Cerebellar nuclear complex (tissue), 1 donor: ENCODE measurements at places on chromosomes 7 and 10.

- DNase-seq = no peak
Measured at GRCh38 chr7:3020416-3020815, 23.3 kb downstream of the CARD11 start.

DNA sequence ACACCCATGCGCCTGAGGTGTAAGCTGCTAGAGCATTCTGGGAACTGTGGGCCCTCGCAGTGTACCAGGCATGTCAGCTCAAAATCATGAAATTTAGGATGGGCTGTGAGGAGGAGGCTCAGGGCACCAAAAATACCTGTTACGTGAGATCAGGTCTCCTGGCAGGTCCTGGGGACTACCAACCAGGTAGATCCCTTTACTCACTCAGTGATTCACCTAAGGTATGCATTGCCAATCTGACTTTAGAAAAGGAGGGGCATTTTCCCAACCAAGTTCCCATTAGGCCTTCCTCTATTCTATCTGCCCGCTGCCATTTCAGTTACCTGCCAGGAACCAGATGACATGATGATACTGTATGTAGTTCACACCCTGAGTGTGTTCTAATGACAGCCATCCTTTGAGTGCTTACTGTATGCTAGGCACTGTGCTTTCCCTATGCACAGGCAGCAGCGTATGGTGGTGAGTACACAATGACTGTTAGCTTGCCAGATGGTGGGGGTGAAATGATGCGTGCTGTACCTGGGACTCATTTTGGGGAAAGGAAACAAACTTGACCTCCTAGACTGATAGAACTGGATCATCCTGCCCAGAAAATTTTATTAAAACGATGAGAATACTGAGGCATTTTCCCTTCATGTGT lies 62.0 kb downstream of the CFAP58 start:
- no peak for DNase-seq

DNA sequence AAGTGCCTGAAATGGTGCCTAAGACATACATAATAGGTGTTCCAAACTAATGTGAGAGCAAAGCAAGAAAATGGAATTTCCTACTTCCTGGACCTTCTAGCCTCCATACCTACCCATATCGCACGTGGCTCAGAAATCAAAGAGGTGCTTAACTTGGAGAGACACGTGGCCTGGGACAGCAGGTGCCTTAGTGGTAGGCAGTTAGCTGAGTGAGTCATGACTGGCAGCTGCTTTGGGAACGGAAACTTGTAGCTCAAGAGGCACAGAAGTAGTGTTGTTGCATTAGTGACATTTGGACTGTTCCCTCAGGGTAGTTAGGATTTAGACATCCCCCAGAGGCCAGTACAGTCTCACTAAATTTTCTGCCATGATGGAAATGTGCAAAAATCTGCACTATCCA lies 12.0 kb upstream of the BMPER start:
- DNase-seq = no peak

DNA sequence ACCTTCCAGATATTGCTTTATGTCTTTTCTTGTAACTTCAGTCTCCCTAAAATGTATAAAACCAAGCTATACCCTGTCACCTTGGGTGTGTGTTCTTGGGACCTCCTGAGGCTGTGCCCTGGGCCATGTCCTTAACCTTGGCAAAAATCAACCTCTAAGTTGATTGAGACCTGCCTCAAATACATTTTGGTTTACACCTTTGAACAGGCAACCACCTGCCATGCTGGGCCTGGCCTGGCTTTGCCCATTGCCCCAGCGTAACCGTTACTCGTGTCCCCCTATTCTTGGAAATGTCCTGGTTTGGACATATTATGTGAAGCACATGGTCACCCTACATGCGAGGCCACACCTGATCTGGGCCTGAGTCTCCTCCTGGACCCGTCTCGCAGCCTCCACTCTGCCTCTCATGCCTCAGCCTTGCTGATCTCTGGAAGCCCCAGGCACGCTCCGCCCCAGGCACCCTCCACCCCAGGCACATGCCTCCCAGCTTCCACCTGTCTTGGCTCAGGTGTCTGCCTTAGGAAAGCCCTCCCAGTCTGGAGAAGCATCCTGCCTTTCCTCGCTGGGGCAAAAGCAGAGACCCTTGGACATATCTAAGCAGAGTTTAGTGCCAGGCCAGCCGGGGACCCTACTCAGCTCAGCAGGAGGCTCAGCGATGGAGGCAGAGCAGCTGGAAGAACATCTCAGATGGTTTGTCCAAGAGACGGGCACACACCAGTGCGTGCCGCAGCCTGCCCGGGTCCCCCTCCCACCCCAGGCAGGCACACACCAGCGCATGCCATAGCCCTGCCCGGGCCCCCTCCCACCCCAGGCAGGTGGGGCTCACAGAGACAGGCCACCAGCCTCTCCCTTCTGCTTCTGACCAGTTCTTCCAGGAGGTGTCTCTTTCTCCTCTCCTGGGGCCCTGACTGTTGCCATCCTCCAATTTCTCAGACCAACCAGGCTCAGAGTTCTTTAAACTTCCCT lies 4.0 kb upstream of the VIPR2 start:
- DNase-seq = no peak

DNA sequence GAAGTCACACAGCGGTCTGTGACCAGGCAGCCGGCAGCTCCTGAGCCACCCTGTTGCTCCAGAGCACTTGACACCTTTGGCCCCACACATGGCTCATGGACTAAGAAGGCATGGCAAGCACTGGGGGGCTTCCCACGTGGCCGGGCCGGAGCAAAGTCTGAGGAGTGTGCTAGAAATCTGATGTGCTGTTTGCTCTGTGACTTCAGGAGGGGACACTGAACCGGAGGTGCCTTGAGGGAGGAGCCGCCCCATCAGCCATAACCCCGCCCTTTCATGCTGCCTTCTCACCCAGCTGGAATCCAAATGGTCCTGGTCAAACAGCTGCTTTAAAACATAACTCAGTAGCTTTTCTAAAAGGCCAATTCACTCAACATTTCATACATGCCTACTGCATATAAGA lies 33.5 kb downstream of the PROSER2 start:
- DNase-seq = no peak

- no peak for DNase-seq
Measured at GRCh38 chr10:113957013-113957412, 86.7 kb upstream of the ADRB1 start.

DNA sequence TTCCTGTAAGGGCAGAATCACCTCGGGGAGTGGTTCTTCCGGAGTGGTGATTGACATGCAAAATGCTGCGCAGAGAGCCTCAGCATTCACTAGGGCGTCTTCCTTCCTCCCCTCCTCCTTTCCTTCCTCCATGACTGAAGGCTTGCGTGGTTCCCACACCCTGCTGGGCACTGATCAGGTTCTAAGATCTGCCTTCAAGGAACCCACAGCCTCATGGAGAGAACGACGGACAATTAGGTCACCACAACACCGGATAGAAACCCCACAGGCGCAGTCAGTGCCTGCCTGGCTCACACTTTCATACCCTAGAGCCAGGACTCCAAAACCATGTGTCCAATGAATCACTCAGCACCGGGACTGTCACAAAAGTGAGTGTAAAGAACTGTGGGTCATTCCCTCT lies 131.3 kb downstream of the DPP6 start:
- DNase-seq = no peak

- DNase-seq = no peak
Measured at GRCh38 chr10:93553482-93554315, 12.8 kb upstream of the FFAR4 start.

DNA sequence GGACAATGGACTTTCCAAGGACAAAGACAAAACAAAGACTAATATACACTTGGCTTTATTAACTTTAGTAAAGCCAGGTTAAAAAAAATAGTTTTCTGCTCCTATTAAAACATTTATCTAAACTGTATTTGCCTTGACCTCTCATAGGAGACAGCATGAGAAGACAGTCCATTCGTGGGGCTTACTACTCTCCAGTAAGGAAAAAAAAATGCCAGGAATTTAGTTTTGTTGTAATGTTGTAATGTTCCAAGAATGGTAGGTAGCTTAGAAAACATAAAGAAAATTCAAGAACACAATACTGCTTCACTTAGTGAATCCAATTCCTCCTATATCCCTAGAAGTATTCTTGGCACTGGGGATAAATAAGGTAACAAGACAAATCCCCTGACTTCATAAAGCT lies 81.7 kb downstream of the KMT2C start:
- DNase-seq = no peak

- no peak for DNase-seq
Measured at GRCh38 chr7:20470726-20471125, 140.0 kb downstream of the ITGB8 start.

- no peak for DNase-seq
Measured at GRCh38 chr10:43068471-43069210, 8.2 kb upstream of the RET start.

- DNase-seq = no peak
Measured at GRCh38 chr10:115063701-115064658, 29.2 kb upstream of the ATRNL1 start.

- DNase-seq = no peak
Measured at GRCh38 chr7:64312826-64313225, 935 bp upstream of the ZNF736 start.

DNA sequence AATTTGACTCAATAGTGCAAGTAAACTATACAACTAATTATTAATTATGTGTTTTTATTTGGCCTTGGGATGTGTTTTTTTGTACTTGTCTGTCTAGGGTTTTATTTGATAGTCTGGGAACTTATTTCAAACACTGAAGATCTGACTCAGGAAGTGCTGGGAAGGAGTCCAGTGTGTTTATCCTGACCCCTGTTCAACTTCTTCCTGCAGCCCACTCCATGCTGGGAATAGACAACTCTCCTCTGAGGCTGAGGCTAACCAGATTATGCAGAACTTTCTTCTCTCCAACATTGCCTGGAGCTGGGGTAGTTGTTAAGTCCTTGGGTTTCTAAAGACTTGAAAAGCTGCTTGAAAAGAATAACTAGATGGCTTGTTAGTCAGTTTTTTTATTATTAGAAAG lies 6.9 kb downstream of the CISD1 start:
- no peak for DNase-seq

DNA sequence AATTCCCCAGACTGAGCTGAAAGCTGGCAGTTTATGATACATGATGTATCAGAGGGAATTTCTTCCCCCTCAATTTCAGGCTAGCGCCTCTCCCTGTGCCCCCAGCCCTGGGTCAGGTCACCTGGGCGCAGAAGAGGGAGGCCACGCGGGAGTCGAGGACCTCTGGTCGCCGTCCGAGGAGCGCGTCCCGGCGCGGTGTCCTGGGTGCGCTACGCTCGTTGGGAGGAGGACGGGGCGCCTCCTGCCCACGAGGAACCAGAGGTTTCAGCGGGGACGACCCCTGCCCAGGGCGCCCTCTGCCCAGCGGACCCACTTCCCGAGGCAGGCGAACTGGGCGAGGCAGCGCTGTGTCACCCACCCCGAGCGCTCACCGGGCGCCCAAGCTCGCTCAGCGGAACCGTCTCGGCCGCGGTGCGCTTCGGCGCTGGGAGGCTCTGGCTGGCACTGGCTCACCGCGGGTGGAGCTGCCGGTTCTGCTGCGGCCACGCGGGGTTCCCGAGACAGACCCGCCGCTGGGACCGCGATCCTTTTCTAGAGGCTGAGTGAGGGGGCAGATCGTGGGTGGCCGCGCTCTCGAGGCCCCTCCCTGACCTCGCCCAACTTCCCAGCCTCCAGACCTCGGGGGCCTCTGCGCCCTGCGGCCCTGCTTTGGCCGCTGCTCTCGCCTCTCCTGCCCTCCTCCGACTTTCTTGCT lies at the start of gene FAM237B:
Gene FAM237B (minus strand): TSS at position 504 of the 694 bp plus-strand sequence. CDS start 1,556 bp downstream, outside the sequence.
- DNase-seq = no peak

- DNase-seq = no peak
Measured at GRCh38 chr7:157361537-157361936, 24.7 kb downstream of the DNAJB6 start.

DNA sequence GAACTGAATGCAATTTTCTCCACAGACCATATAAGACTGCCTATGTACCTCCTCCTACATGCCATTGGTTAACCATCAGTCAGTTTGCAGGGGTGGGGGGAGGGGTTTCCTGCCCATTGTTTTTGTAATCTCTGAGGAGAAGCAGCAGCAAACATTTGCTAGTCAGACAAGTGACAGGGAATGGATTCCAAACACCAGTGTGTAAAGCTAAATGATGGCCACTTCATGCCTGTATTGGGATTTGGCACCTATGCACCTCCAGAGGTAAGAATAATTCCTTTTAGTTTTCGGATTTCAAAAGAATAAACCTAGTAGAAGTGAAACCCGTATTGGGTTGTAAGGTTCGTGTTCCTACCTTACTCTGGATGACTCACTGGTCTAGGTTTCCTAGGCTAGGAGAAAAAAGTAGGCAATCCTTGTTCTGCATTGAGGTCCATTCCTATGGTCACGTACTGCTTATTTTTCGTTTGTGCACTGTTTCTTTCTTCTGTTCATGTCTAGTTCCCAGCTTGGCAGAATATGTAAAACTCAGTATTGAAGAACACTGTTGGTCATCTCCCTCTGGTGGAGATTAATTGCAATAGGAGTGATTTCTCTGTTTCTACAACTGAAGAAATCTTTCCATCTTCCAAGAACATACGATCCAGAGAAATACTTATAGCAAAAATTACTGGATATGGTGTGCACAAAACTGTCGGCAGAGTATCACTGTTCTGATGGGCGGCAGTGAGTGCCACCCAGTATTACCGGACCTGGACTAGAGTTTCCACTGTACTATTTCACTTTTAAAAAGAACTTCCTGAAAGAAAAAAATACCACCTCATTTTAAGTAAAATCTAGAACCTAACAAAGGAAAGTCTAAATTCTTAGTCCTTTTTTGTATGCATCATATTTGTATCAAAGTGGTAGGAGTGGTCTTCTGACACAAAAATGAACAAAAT lies at the start of gene AKR1C3:
Gene AKR1C3 (plus strand): TSS at position 150 of the 941 bp plus-strand sequence. CDS start 31 bp downstream, at position 181.
- DNase-seq = no peak

- no peak for DNase-seq
Measured at GRCh38 chr7:55104712-55105433, 86.1 kb downstream of the EGFR start.

DNA sequence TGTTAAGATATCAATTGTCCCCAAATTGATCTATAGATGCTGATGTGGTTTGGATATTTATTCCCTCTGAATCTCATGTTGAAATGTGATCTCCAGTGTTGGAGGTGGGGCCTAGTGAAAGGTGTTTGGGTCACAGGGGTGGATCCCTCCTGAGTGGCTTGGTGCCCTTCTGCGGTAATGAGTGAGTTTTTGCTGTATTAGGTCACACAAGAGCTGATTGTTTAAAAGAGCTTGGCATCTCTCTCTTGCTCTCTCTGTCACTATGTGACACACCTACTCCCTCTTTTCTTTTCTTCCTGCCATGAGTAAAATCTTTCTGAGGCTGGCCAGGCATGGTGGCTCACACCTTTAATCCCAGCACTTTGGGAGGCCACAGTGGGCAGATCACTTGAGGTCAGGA lies 98.2 kb upstream of the KAT6B start:
- DNase-seq = no peak
